ENCODE measurements at places on chromosomes 1 and 21. TPM values are rescaled to one million over a fixed set of nuclear protein-coding genes. Genes with fewer than 3 reads are reported as not detected.

DNA sequence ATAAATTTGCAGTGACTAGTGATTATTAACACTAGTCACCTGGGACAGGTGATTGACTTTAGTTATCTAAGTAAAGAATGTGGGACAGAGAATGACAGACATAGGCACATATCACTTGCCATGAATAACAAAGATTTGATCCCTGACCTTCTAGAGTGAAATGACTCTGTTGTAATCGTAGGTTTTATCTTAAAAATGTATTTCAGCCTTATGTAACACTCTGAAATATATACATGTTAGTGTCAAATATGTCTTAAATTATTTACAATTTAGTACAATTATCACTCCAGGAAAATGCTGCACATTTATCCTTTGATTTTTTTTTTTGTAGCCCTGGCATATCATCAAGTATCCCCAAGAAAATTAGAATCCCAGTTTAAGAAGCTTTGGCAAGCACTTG is 186.4 kb upstream of the PTGFR start:
- DNase-seq: no peak

DNA sequence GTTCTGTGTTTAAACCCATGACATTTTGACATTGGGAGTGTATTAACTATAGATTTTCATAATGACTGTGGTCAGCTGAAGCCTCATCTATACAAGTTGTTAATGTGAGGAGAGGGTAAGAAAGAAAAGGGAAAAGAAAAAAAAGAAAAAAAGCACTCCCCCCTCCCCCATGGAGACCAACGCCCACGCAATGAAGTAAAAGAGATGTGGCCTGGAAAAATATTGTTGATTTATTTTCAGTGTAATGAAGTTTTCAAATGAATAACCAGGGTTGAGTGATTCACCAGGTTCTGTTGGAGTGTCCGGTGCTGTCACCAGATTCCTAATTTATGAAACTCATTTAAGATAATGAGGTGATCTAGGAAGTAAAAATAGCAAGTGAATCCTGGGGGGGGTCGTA is 4.7 kb downstream of the RNF220 start:
- no peak for DNase-seq

DNA sequence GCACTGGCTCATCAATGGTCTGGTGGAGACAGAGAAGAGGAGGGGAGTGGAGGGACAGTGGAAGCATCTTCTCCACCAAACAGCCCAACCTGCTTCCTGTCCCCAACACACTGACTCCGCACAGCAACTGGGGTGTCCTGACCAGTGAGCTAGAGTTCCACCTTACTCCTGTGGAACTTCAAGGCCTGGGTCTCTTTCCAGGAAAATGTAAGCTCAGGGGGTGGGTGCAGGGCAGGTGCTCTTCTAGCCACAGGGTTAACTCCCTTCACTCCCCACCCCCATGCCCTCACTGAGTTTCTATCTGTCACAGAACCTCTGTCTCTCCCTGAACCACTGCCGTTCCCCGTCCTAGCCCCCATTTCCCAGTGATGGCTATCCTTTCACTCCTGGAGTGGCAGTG is 876 bp downstream of the MOB3C start:
- no peak for DNase-seq

GRCh38 chr1:232306269-232306961 is 323.5 kb downstream of the SIPA1L2 start:
- no peak for DNase-seq

GRCh38 chr1:241942738-241943137 is 14.8 kb upstream of the BECN2 start:
- no peak for DNase-seq

DNA sequence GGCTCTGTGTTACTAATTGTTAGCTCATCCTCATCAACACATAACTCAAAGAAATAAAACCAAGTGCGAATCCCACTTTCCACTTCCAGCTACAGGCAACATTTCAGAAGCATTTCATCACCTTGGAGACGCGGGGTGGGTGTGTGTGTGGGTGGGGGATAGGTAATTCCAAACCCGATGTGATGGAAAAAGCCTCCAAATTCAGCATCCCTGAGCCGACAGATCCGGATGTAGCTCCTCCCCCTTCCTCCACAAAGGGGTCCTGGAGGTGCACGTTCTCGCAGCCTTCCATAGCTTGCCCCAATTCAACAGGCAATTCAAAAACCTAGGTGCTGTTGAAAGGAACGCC is 486 bp downstream of the HSPA13 start:
- DNase-seq: peak; percentile 12

DNA sequence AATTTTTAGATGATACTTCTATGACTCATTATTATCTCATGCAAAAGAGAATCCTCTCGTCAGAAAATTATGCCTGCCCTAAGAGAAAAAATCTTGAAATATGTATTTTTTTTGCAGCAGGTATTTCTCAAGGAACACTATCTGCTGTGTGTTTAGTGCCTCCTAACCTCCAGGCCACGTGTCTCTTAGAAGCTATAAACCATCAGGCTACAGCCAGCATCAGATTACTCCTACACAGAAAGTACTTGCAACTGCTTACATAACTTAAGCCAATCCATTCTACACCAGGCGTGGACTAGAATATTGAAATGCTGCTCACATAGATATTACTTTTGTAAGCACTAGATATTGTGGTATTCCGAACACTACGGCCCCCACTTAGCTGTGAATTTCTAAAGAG is 933.4 kb downstream of the PLA2G4A start:
- DNase-seq: peak; percentile 3

DNA sequence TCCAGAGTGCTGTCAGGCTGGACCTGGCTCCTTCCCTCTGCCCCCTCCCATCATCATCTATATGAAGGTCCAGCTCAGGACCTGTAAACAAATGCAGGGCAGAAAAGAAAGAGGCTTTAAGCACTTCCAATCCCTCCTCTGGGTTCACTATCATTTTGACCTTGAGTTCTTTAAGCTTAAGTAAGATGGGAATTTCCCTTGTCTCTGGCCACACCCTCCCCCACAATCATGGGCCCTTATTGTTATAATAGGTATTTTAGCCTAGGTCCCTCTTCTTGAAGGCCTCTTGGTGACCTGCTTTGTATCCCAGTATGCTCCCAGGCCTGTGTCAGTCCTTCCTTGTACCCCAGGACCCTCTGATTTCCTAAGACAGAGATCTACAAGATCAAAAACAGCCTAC is 45.1 kb upstream of the EPS15 start:
- no peak for DNase-seq

DNA sequence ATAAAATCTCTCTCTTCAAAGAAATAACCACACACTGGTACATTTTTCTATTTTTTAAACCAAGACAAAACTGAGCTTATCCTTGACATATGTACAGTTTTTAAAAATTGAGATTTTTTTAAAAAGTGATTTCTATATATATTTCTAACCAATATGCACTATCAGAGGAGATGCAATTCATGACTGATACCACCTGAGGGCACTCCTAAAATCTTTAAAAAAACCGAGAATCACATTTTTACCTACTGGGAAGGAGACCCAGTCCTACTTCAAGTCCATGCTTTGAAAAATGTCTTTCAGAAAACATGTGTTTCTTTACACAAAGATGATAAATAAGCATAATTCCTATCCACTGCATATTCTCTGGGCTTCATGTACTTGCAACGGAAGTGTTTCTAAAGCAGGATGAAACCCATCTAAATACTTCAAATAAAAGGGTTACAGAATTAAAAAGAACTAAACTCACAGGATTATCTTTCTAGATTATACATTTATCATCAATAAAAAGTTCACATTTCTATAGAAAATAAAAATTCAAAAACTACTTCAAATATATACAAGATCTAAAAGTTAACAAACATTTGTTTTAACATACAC is 98.6 kb downstream of the ENAH start:
- DNase-seq: peak; percentile 37

- DNase-seq: no peak
Observed at GRCh38 chr1:198128533-198128932, 28.3 kb upstream of the NEK7 start.

- DNase-seq: peak; percentile 68
Observed at GRCh38 chr1:1427106-1427819, 6.2 kb upstream of the ANKRD65 start.

DNA sequence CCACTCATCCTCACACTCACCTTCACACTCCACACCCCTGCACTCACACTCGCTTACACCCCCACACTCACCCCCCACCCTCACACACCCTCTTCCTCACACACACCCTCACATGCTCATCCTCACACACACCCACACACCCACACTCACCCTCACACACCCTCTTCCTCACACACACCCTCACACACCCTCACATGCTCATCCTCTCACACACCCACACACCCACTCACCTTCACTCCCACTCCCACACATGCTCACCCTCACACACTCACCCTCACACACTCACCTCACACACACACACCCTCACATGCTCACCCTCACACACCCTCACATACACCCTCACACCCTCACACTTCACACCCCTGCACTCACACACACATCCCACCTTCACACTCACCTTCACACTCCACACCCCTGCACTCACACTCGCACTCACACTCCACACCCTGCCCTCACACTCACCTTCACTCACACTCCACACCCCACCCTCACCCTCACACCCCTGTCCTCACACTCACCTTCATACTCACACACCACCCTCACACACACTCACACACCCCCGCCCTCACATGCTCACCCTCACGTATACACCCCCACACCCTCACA is 42.6 kb upstream of the EDN2 start:
- no peak for DNase-seq

The PEX19 gene
- 24.1 TPM for total RNA-seq

The SHE gene
- total RNA-seq: 2.0 TPM

The FCRL5 gene
- not detected for total RNA-seq

The NLRP3 gene
- 0.82 TPM for total RNA-seq
